RPMI7951 (cell line): ENCODE measurements at places on chromosomes 5 and 9.

DNA sequence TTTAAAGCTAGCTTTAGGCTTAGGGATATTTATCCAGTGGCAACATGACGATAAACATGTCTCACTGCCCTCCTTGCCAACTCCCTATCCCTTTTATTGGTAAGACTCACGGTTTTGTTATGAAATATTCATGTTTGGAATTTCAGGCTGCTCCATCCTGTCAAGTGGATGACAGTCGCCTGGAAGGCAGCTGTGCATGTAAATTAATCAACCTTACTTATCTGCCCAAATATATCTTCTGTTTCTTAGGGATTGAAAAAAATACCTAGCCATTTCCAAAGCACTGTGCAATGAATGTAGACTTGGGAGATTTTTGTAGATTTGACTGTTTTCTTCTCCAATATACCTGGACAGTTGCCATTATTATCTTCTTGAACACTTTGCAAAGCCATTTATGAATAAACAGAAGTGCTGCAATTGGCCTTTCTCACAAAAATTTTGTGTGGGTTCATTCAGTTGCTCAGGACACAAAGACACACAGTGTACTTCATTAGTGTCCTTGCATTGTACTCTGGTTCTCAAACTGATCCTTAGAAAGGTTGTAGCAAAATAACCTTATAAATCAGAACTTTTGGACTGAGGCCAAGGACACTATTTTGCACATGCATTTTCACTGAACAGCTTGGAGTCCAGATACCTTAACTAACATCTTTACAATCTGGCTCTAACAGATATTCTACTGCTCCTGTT, 889.4 kb upstream of the SEMA6A start:
- no peak for DNase-seq

DNA sequence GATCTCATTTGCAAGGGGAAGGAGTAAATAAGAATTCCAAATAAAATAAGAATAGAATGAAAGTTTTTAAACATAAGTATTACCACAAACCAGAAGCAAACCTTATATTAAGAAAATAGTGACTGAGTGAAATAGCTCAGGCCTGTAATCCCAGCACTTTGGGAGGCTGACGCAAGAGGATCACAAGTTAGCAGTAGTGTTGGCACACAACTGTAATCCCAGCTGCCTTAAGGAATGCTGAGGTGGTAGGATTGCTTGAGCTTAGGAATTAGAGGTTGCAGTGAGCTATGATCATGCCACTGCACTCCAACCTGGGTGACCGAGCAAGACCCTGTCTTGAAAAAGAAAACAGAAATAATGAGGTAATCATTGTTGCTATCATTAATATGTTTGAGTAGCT, 47.0 kb downstream of the APC start:
- no peak for DNase-seq

DNA sequence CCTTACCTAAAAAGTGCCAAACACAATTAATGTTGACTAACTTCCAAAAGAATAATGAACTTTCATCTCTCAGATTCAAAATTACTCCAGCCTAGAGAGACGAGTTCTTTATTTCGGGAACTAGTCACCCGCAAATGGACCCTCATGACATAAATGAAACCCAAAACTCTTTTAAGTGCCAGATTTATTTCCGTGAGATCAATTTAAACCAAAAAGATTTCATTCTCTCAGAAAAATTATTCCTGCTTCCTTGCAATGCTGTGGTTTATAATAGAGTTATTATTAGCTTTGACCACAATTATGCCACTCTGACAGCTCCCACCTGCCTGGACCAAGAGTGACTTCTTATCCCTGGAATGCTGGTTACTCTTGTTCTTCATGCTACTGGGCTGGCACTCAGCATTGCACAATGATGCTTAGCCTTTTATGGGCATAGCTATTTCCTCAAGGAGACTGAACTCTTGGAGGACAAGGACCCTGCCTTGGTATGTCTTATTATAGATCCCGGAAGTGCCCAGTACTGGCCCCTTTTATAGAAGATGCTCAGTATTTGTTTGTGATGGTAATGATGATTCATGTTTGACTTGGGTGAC, 183.5 kb downstream of the SNX18 start:
- peak; percentile 96 for DNase-seq

DNA sequence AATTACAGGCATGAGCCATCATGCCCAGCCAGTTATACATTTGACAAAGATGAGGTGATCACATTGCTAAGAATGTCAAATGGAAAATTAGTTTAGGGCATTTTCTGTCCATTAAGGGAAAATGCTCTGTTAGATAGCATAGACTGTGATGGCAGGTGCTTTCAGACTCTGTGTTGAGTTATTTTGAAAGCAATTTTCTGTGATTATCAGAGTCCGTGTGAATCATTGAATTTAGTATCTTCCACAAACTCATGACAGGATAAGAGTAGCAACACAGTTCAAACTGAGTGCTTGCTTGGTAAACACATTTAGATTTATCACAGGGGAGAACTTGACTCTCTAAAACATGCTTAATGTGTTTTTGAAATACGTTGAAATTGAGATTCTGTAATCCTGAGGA, 69.0 kb downstream of the GAPVD1 start:
- no peak for DNase-seq

GRCh38 chr5:107154593-107154992, 516.1 kb downstream of the EFNA5 start:
- no peak for DNase-seq

DNA sequence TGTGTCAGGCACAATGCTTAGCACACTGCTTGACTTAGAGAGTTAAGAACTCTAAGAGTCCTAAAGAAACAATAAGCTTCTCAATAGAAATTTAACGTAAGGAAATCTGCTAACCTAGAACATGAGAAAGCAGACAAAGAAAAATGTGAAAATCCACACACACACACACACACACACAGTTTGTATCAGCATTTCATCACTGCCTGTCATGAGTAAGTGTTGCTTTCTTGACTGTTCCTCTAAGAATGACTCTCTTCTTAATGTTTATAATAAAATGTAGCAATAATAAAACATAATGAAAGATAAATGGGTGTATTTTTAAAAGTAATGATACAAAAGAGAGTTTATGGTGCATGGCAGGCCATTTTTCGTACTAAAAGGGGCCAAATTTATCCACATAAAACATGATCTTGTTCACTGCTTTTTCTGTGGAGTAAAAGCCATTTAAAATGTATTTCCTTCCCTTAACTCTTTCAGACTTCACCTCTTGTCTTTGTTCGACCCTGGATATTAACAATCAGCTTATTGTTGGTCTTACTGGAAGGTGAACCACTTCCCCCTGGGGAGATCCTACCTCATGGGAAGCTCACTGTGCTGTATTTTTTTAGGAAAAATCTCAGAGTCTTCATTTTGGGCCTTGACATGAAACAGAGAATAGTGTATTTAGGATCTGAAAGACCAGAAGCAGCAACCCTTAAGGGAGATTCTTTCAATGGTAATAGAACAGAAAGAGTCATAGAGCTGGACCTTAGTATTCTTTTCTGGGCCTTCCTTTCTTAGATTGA, 107.3 kb upstream of the ANKRD55 start:
- no peak for DNase-seq

DNA sequence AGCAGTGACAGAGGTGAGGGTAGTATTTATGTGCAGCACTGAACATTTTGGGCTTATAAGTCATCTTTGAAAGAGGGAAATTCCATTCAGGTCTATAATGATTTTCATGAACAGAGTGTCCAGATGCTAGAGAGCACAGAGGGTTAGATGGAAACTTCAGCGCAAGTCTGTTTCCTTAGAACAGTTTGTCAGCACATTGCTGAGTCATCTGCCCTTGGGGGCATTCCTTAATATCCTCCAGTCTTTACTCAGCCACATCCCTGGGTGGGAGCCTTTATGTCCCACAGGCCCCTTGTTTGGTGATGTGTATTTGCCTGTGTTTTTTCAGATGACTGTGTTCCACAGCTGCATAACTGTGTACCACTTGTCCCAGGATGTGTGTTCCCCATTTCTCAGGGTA, 138.5 kb upstream of the S1PR3 start:
- peak; percentile 99 for DNase-seq

- DNase-seq = no peak
These were observed 79.2 kb upstream of the MRPS30 start for GRCh38 chr5:44729536-44729935.

DNA sequence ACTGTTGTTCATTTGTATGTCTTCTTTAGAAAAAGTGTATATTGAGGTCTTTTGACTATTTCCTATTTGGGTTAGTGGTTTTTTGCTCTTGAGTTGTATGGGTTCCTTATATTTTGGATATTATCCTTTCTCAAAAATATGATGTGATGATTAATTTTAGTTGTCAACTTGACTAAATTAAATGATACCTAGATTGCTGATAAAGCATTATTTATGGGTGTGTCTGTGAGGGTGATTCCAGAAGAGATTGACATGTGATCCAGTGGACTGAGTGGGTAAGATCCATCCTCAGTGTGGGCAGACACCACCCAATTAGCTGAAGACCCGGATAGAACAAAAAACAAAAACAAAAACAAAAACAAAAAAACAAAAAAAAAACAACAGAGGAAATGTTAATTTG, 115.1 kb upstream of the KIF2A start:
- no peak for DNase-seq

DNA sequence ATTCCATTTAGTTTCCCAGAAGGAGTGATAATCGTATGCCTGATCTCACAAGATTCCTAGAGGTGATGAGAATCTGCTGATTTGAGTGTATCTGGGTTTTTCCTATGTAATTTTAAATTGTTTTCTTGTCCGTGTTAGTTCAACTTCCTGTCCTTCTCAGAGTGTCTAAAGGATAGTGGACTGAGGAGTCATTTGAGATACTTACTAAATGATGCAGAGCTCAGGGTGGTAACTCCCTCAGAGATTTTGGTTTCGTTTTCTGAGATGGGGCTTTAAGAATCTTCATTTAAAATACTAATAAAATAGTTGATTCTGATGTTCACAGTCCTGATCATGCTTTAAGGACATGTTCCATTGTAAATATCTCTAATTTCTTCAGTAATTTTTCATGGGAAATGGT, 30.3 kb downstream of the MELK start:
- DNase-seq = peak; percentile 36

DNA sequence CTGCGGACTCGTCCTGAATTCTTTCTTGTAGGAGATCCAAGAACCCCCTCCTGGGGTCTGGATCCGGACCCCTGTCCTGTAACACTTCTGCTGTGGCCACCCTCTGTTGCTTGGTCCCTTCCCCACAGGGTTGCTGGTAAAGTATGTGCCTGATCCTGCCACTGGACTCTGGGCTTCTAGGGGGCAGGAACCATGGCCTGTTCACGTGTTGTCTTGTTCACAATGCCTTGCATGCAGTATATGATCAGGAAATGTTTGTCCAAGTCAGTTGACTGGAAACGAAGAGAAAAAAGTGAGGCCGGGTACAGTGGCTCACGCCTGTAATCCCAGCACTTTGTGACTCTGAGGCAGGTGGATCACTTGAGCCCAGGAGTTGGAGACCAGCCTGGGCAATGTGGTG, 139.3 kb upstream of the ALDH1B1 start:
- no peak for DNase-seq

DNA sequence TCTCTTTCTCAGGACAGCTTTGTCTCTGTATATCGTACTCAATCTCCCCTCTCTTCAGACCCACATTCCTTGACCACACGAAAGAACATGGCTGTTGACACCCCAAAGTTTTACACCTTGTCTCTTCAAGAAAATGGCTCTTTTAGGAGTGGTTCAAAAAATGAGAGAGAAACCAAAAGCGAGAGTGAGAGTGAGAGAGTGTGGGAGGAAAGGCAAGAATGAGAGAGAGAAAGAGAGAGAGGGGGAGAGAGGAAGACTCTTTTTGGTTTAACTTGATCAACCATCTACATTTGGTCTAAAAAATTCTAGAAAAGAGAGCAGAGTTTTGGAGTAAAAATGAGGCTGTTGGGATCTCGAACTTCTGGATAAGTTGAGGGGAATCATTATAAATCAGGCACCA, 581.8 kb upstream of the WWC1 start:
- no peak for DNase-seq

- DNase-seq = no peak
These were observed 42.8 kb upstream of the MAST4 start for GRCh38 chr5:66553368-66553912.

DNA sequence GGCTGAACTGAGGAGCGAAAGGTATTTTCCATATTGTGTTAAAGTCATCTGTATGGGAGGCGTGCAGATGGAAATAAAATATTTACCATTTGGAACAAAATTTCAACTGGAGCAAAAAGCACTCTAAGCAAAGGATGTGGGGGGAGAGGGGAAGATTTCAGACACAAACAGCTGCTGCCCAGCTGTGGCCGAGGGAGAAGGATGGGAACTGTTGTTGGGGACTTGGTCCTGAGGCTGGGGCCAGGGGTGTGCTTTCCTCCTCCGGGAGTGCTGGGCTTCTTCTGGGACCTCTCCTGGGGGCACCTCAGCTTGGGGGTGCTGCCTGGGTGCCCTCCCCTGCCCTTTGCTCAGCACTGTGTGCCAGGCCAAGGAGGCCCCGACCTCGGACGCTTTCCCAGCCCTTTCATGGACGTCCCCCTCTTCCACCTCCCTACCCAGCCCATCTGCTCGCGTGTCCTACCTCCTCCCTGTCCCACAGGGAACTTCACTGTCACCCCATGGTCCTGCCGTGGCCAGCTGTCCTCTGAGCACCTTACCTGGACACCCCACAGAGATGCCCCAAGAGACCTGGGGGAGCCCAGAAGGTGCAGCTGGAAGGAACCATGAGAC, 101.9 kb upstream of the COL5A1 start:
- no peak for DNase-seq

DNA sequence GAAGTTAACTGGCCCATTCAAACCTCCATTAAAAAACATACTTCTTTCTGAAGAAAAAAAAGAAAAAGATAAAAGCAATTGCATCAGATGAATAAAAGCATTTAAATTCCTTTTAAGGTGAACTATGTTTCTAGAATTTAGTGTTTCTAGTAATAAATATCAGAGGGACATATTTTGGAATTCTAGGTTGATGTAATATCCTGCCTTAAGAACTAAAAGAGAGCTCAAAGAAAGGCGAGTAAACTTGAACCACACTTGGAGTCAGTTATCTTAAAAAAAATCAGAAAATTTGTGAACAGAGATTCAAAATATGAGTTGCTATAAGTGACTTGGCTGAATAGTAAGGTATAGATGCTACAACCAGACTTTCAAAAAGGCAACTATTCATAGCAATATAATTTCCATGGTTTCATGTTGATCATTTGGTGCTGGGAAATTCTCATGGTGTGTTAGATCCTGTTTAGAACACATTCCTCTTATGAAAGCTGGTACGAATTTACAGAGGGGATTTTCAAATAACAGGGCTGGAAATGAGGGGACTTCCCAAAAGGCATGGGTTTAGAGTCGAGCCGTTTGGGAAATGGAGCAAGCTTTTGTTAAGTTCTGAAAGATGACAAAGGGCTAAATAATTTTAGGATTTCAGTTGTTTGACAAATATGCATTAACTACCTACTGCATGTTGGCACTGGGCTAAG, 37.6 kb upstream of the RAI14 start:
- DNase-seq = no peak

DNA sequence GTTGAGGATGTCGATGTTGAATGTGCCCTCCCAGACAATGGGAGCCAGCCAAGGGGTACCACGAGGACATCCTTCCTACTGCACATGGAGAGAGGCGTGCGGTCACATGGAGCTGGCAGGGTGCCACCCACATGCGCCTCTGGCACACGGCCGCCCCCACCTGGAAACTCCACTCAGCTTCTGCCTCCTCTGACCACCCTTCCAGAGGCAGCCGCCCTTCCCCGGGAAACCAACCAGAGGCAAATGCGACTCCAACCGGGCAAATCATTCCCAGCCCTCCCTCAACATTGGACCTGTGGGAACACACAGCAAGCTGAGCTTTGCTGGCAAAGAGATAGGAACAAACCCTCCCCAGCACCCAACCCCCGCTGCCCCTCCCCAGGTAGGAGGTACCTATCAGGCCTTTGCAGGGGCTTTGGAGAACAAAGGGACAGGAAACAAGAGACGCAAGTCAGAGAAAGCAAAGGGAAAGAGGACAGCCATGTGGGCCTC, 17.5 kb downstream of the ABO start:
- DNase-seq = no peak
